WTC11 (cell line): ENCODE measurements at places on chromosomes 4 and X. TPM values are rescaled to one million over a fixed set of nuclear protein-coding genes. Genes with fewer than 3 reads are reported as not detected.
A peak's percentile ranks its signal among the peaks of the same experiment; 100 is the strongest.

GRCh38 chrX:129798888-129799287 lies 19.1 kb downstream of the SASH3 start:
- H3K27me3 ChIP-seq = no peaks in the 10 kb centered on the region
- H3K4me3 ChIP-seq = no peak overlapping the region
- H3K4me1 ChIP-seq = no peaks in the 10 kb centered on the region

GRCh38 chr4:5019274-5019673 lies at the start of gene CYTL1:
TSS of gene CYTL1 (minus strand) at chr4:5019458. CDS start at chr4:5019445, 13 bp downstream.
- peak; percentile 45 for DNase-seq
- H3K27me3 ChIP-seq = peaks cover 11% of the 10 kb centered on the region
- H3K36me3 ChIP-seq = no peaks in the 10 kb centered on the region
- no peak within 1 kb of the TSS for H3K27ac ChIP-seq

DNA sequence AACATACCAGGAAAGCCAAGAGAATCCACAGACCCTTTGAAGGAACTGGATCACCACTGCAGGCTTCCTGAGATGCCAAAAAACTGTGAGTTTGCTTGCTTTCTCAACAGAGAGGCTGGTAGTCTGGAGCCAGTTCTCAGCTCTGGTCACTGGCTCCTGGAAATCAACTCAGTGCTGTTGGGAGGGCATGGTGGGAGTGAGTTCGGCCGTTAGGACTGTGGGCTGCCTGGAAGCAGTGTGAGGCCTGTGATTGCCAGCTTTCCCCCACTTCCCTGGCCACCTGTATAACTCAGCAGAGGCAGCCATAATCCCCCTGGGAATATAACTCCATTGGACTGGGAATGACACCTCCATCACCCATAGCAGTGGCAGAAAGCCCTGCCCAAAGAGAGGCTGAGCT lies 122.0 kb upstream of the FSTL5 start:
- no peaks in the 10 kb centered on the region for H3K4me1 ChIP-seq
- H3K27me3 ChIP-seq = no peaks in the 10 kb centered on the region
- no peaks in the 10 kb centered on the region for H3K36me3 ChIP-seq
- no peak overlapping the region for H3K27ac ChIP-seq
- no peak overlapping the region for H3K4me3 ChIP-seq
- DNase-seq = no peak

GRCh38 chr4:165711436-165711835 lies 161.6 kb upstream of the TLL1 start:
- H3K4me3 ChIP-seq = no peak overlapping the region
- no peaks in the 10 kb centered on the region for H3K27me3 ChIP-seq
- no peak overlapping the region for H3K27ac ChIP-seq
- DNase-seq = no peak
- no peaks in the 10 kb centered on the region for H3K36me3 ChIP-seq

GRCh38 chr4:139278912-139279759 lies 889 bp downstream of the MGARP start:
- H3K36me3 ChIP-seq = peaks cover under 1% of the 10 kb centered on the region; the same call in 1 of the 2 replicates
- H3K27me3 ChIP-seq = peaks cover 55% of the 10 kb centered on the region
- no peak overlapping the region for H3K27ac ChIP-seq
- peak overlapping the region; percentile 79 for H3K4me3 ChIP-seq
- H3K4me1 ChIP-seq = peaks cover 18% of the 10 kb centered on the region

GRCh38 chr4:158519226-158519625 lies 2.5 kb upstream of the RXFP1 start:
- no peaks in the 10 kb centered on the region for H3K27me3 ChIP-seq
- no peak overlapping the region for H3K27ac ChIP-seq
- H3K36me3 ChIP-seq = no peaks in the 10 kb centered on the region
- peaks cover 10% of the 10 kb centered on the region for H3K4me1 ChIP-seq
- DNase-seq = no peak

Gene AR
- 8.5 to 10.3 TPM (median 9.5 TPM) in 3 replicates for total RNA-seq

DNA sequence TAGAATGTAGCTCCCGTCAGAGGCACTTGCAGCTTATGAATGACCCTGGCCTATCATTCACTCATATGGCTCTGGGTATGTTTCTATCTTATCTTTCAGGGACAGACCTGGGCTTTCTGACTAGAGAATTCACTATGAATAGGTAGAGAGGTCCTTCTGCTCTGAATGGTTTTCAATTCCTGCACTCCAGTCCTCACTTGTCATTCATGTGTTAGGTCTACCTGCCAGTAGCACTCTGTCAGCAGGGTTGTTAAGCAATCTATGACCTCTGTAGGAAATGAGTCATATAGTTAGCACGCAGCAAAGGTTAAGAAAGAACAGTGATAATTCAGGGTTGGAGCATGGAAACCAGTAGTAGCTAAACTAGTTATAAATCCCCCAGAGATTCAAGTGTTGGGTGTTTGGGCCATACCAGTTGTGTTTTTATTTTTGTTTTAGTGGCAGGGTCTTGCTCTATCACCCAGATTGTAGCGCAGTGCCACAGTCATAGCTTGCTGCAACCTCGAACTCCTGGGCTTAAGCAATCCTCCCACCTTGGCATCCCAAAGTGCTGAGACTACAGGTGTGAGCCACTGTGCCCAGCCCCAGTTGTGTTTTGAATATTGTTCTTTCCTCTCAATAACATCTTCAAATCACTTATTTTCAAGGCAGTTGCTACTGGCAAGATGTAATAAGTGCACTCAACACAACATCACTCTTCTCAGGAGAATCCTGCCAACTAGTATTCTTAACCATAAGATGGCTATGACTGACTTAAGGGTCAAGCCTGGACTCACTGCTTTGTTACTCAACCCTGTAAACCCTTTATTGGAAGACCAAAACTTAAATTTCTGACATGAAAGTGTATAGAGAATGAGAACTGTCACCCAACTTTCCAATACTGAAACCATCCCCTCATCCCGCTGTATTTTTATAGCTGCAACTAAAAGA lies 25.1 kb downstream of the ARL13A start:
- H3K36me3 ChIP-seq = no peaks in the 10 kb centered on the region; the same call in 1 of the 2 replicates
- H3K4me1 ChIP-seq = no peaks in the 10 kb centered on the region
- H3K27me3 ChIP-seq = no peaks in the 10 kb centered on the region
- no peak overlapping the region for H3K27ac ChIP-seq

Gene CACNA1F
- 1.6 to 2.7 TPM (median 1.8 TPM) in 3 replicates for total RNA-seq

- no peaks in the 10 kb centered on the region for H3K36me3 ChIP-seq
- H3K4me3 ChIP-seq = no peak overlapping the region
- H3K27me3 ChIP-seq = no peaks in the 10 kb centered on the region
- DNase-seq = no peak
- peaks cover 26% of the 10 kb centered on the region for H3K4me1 ChIP-seq
Observed at GRCh38 chrX:53287493-53288138, 6.2 kb upstream of the IQSEC2 start.

DNA sequence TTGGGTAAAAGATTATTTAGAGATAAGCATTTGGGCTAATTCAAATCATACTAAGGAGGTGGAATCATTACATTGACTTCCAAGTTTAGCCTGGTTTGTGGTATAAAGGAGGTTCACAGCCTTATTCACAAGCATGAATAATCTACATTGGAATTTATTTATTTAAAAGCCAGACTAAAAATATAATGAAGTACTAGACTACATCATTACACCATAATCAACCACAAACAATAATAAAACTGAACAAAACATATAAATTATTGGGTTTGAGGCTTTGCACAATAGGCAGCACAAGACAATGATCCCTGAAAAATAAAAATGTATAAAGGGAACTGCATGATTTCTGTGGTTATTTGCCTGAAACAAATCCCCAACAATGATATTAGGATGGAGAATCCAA lies 314.0 kb downstream of the GBA3 start:
- no peak overlapping the region for H3K4me3 ChIP-seq
- H3K27ac ChIP-seq = no peak overlapping the region
- no peak for DNase-seq

- H3K4me3 ChIP-seq = no peak overlapping the region
- H3K27me3 ChIP-seq = no peaks in the 10 kb centered on the region
- DNase-seq = no peak
- no peaks in the 10 kb centered on the region for H3K4me1 ChIP-seq
- H3K27ac ChIP-seq = no peak overlapping the region
Observed at GRCh38 chrX:14013054-14013453, 16.6 kb downstream of the GEMIN8 start.

GRCh38 chrX:57519578-57520118 lies 72.2 kb upstream of the ZXDB start:
- H3K4me3 ChIP-seq = no peak overlapping the region
- no peaks in the 10 kb centered on the region for H3K4me1 ChIP-seq

Gene TAF1
- 31.2 to 35.5 TPM (median 35.0 TPM) in 3 replicates for total RNA-seq

DNA sequence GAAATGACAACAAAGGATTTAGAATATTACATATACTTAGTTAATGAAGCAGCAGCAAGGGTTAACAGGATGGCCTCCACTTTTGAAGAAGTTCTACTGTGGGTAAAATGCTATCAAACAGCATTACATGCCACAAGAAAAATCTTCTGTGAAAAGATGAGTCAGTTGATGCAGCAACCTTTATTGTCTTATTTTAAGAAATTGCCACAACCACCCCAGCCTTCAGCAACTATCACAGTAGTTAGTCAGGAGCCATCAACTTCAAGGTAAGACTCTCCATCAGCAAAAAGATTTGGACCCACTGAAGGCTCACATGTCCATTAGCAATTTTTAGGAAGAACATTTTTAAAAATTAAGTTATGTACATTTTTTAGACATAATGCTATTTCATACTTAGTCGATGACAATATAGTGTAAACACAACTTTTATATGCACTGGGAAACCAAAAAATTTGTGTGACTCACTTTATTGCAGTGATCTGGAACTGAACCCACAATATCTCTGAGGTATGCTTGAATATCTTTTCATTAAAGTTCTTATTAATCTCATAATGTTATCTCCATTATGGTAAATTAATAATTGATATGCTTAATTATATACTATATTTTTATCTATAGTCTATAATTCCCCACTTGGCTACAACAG lies 81.2 kb downstream of the SPCS3 start:
- H3K4me1 ChIP-seq = peaks cover 14% of the 10 kb centered on the region
- H3K27ac ChIP-seq = no peak overlapping the region
- H3K36me3 ChIP-seq = no peaks in the 10 kb centered on the region
- no peak overlapping the region for H3K4me3 ChIP-seq
- DNase-seq = no peak

Gene CLGN
- total RNA-seq = 2.3 to 3.4 TPM (median 3.0 TPM) in 3 replicates

- no peak overlapping the region for H3K27ac ChIP-seq
- no peak overlapping the region for H3K4me3 ChIP-seq
- peaks cover 44% of the 10 kb centered on the region for H3K4me1 ChIP-seq
- no peaks in the 10 kb centered on the region for H3K27me3 ChIP-seq
Observed at GRCh38 chr4:108888769-108889168, 125.9 kb upstream of the ETNPPL start.

- DNase-seq = no peak
- H3K27me3 ChIP-seq = no peaks in the 10 kb centered on the region; the same call in 1 of the 2 replicates
- no peaks in the 10 kb centered on the region for H3K4me1 ChIP-seq
- H3K36me3 ChIP-seq = no peaks in the 10 kb centered on the region
Observed at GRCh38 chr4:99664716-99665115, 7.1 kb upstream of the C4orf54 start.

Gene NXF2B
- total RNA-seq = 0.11 to 0.31 TPM (median 0.18 TPM) in 3 replicates

GRCh38 chr4:186739802-186740434 lies 16.3 kb upstream of the FAT1 start:
- peaks cover 4% of the 10 kb centered on the region; the same call in 1 of the 2 replicates for H3K4me1 ChIP-seq
- no peaks in the 10 kb centered on the region for H3K27me3 ChIP-seq
- H3K27ac ChIP-seq = no peak overlapping the region
- no peak for DNase-seq

GRCh38 chrX:3262901-3263300 lies 83.6 kb downstream of the MXRA5 start:
- H3K4me3 ChIP-seq = no peak overlapping the region
- no peaks in the 10 kb centered on the region for H3K4me1 ChIP-seq
- no peaks in the 10 kb centered on the region for H3K27me3 ChIP-seq
- H3K27ac ChIP-seq = no peak overlapping the region
- no peak for DNase-seq
- H3K36me3 ChIP-seq = peaks cover 2% of the 10 kb centered on the region

GRCh38 chrX:48927123-48927522 lies 8.3 kb upstream of the PIM2 start:
- peak overlapping the region; percentile 66 for H3K4me3 ChIP-seq
- H3K4me1 ChIP-seq = peaks cover 43% of the 10 kb centered on the region
- peak overlapping the region; percentile 100 for H3K27ac ChIP-seq
- H3K36me3 ChIP-seq = peaks cover 36% of the 10 kb centered on the region

DNA sequence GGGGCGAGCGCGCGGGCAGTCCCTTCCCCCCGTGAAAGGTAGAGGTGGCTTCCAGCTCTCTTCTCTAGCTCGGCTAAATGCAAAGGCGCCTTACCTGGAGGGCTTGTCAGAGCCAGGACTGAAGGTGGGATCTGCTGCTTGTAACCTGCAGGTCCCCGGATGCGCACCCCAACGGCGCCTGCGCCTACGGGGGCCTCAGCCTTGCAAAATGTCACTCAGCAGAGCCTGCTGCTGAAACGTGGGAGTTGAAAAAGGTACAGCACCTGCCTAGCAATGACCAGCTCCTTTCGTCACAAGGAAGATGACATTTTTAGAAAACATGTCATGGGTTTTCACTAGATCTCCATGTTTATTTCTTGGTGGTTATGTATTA lies 583 bp downstream of the ABHD18 start:
- peak; percentile 58 for DNase-seq
- peak overlapping the region; percentile 91 for H3K4me3 ChIP-seq
- H3K4me1 ChIP-seq = peaks cover 14% of the 10 kb centered on the region
- peak overlapping the region; percentile 97 for H3K27ac ChIP-seq
- peaks cover 11% of the 10 kb centered on the region for H3K36me3 ChIP-seq

- no peaks in the 10 kb centered on the region for H3K36me3 ChIP-seq
- peak overlapping the region; percentile 88; the same call in 1 of the 2 replicates for H3K27ac ChIP-seq
- H3K27me3 ChIP-seq = no peaks in the 10 kb centered on the region
Observed at GRCh38 chrX:81259714-81260395, 58.0 kb downstream of the SH3BGRL start.

DNA sequence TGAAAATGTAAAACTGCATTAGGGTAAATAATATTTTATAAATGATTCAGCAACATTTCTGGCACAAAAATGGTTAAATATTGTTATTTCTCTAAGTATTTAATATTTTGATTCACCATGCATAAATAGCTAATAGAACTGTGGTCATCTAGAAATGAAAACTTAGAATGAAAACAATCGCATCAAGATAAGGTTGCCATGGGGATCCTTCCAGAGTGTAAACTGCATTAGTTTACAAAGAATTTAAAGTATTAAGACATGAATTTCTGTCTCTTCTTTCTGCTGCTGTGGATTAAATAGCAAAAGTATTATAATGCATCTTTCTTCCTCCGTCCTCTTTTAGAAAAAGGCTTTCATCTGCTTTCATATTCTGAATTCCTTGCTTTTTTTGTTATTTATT lies 1064.6 kb upstream of the SLIT2 start:
- peaks cover 5% of the 10 kb centered on the region for H3K36me3 ChIP-seq
- H3K27me3 ChIP-seq = no peaks in the 10 kb centered on the region
- no peak overlapping the region for H3K4me3 ChIP-seq
- peaks cover 20% of the 10 kb centered on the region for H3K4me1 ChIP-seq
- DNase-seq = no peak
- H3K27ac ChIP-seq = no peak overlapping the region

DNA sequence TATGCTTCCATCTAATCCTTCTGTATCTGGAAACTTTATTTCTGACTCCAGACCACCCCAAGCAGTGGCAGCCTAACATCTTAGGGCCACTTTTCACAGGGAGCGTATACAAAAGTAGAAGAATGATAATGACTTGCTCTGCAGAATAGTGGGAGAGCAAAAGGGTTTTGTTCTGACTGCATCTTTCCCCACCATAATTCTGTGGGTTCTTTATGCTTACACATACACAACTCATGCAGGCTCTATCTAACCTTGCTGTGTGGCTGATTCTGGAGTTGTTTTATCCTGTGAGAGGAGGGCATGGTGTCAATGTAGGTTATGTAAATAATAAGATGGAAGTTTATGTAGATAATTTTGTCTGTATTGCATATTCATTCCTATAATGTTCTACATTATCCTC lies 42.4 kb upstream of the NDNF start:
- no peaks in the 10 kb centered on the region for H3K27me3 ChIP-seq
- no peaks in the 10 kb centered on the region for H3K36me3 ChIP-seq
- no peak for DNase-seq
- H3K4me3 ChIP-seq = no peak overlapping the region
- no peak overlapping the region for H3K27ac ChIP-seq
